ENCODE measurements at places on chromosomes 6 and 20. TPM values are rescaled to one million over a fixed set of nuclear protein-coding genes. Genes with fewer than 3 reads are reported as not detected.

DNA sequence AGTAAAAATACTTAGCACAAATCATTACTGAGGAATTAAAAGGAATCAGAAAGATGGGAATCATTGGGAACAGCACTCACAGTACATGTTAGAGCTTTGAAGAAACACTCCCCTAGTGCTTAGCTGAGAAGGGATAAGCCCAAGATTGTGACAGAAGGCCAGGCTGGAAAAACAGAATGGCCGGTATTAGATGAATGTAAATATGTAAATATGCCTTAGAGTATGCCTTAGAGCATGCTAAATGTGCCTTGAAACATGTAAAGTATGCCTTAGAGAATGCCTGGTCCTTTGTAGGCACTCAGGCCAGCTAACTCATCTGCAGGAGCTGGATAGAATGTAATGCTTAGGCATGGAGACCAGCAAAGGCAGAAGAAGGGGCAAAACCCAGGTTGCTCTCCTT is 10.6 kb upstream of the TENT5A start:
- DNase-seq: no peak

DNA sequence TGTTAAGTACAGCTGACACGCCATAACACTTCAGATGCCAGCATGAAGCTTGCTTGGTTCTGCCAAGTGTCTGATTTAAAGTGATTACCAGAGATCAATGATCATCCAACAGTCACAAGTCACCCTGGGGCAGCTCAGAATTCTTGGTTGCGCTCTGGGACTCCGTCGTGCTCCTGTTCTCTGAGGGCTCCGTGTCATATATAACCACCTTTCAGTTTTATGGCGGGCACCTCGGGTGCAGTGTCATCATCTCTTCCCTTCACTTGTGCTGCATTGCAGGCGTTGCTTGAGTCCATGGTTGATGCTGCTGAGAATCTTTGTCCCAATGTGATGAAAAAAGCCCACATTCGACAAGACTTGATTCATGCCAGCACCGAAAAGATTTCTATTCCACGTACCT is 101.4 kb upstream of the SCGN start:
- DNase-seq: no peak

DNA sequence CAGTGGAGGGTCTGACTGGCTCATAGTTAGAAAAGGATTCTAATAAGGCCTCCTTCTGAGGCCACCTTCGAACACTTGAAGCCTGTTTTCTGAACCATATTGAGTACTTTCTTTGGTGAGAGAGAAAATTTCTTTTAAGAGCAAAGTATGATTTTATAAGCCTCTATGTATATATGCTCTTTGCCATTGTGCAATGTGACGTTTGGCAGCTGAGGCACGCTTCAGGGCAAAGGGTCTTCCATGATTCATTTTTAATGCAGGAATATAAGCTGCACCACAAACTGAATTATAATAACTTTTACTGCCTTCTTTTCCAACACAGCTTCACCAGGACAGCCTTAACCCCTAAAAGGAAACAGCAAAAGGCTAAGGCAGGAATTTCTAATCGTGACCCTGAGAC is 154.4 kb downstream of the TTLL2 start:
- DNase-seq: no peak

DNA sequence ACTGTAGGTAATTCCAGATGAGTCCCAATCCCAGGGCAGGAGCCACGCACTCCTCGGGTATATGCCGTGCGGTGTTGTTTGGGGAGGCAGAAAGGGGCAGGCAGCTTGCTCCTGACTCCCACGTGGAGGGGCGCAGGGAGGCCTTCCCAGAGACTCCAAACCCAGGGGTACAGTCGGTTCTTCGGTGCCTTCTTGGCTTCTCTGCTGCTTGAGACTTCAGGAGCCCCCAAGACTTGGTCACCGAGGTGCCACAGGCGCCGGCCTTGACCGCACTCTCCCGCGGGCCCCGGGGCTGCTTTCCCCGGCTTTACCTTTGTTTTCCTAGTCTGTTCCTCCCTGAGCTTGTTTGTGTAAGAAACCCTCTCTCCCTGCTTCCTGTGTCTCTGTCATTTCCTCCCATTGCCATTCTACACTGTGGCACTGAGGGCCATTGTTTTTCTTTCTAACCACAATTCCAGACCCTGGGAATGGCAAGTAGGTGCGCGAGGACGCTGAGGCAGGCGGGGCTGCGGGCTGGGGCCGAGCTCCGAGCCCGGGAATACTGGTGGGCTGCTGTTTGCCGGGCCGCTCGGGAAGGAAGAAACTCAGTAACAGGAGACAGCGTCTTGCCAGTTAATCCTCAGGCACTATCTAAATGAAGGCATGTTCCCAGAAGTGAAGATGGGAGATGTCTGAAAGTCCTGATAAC is 215.6 kb upstream of the HEY2 start:
- no peak for DNase-seq

- DNase-seq: no peak
These were observed 133.8 kb downstream of the SNX5 start for GRCh38 chr20:17834804-17835203.

DNA sequence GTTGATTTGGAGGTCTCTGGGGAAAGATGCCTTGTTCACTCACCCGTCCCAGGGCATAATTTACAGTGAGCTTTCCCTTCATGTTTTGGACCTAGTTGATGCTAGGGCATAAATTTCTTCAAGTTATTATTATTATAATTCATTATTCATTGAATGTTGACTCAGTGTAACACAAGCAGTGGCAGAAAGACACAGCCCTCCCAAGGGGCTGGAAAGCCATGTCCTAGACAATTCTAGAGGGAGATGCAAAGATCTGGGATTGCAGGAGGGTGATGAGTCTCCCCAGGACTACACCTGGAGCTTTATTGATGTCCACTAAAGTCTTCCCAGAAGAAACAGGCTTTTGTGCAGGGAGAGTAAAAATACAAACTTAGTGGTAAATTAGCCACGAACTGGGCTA is 322.0 kb upstream of the MOCS1 start:
- DNase-seq: no peak

DNA sequence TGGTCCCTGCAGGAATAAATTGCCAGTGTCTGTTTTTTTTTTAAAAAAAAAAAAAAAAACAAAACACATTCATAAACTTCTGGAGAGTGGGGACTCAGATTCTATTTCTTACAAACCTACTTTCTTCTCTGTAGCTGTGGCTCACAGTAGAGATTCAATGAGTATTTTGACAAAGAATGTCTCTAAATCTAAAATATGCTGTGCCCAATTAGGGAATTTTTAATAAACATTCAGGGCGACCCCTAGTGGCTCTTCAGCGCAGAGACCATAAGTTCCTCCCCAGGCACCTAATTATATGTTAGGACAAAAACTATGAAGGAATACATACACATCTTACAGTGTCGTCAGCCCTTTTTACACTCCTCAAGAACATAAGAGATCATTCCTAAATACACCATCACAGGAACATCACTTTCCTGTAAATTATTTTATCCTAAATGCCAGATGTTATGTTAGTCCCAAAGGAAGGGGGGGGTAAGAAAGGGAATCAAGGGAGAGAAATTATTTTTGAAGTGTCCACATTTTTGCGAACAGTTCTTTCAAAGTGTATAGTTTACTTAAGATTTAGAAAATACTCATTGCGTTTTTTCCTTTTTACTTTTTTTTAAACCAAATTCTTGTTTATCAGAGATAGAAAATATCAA is 21.8 kb upstream of the NAA20 start:
- DNase-seq: no peak

DNA sequence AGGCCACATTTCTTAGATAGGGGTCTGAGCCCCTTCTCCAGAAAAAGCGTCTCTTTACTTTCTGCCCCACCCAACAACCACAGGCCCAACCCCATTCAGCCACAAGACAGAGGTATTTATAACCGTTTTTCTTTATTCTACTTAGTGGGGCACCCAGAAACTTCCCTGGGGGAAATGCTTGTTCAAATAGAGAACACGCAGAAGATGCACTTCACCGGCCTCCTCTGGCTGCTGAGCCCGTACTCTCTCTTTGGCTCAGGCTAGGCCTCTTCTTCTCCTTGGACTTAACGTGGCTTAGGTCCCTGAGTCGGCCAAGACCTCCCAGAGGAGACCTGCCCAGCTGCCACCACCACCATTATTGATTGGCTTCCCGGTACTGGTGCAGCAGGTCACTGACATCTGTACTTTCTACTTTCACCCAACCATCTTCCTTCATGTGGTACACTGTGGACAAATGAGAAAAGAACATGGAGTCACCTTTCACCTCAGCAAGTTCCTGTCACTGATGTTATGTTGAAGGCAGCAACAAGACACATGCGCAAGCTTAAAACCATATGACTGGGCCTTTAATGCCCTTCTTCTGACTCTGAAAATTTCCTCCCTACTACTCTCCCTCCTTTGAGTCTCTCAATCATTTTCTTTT is 2.2 kb upstream of the TAP2 start:
- DNase-seq: no peak

- no peak for DNase-seq
These were observed 108.2 kb downstream of the KIF6 start for GRCh38 chr6:39617026-39617425.

DNA sequence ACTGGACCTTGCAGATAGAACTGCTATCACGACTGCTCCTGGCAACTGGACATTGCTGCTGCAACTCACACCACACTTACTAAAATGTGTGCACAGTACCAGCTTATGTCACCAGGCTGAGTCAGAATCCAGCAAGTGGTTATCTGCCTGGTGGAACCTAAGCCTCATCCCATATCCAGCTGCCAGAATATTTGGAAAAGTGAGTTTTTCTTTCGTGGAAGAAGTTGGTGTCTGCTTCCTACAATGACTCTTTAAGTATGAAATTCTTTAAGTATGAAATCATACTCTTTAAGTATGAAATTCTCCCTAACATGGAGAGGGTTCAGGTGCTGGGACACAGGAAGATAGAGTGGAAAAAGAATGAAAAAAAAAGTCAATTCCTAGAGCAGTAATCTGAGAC is 16.4 kb upstream of the POLR1H start:
- no peak for DNase-seq

The CYP24A1 gene
- total RNA-seq: not detected

The MACROD2 gene
- total RNA-seq: 2.5 TPM

The MAD2L1BP gene
- 27.5 TPM for total RNA-seq

The RCAN2 gene
- 27.9 TPM for total RNA-seq

The LKAAEAR1 gene
- not detected for total RNA-seq

The BPIFA2 gene
- total RNA-seq: not detected

The KCNK16 gene
- not detected for total RNA-seq

The PBX2 gene
- 71.4 TPM for total RNA-seq

The SLC17A4 gene
- total RNA-seq: not detected

The SPEF1 gene
- 0.24 TPM for total RNA-seq

The FERMT1 gene
- not detected for total RNA-seq

The MCHR2 gene
- total RNA-seq: not detected
